ENCODE measurements at places on chromosomes 12 and 14. TPM values are rescaled to one million over a fixed set of nuclear protein-coding genes. Genes with fewer than 3 reads are reported as not detected.

DNA sequence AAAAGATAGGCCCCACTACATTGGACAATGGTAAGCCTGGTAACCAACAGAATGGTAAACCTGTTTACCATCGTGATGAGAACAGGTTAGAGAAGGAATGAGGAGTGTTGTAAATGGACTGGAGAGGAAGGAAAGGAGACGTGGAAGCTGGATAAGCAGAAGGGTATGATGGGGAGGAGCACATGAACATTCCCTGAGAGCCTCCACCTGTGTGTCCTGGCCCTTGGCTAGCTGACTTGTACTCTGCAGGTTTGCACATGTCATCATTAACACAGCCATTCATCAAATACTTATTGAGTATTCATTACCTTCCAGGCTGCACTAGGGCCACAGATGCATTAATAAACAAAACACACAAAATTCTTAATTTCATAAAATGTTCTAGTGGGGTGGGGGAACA, 4.3 kb upstream of the IL26 start:
- no peaks in the 10 kb centered on the region for H3K4me1 ChIP-seq
- no peak overlapping the region for H3K27ac ChIP-seq
- no peak for DNase-seq
- no peak overlapping the region for H3K4me3 ChIP-seq
- H3K36me3 ChIP-seq, result no peaks in the 10 kb centered on the region

TGFB3 gene
- total RNA-seq, result 6.4 TPM

GRCh38 chr14:56135001-56135400, 16.8 kb downstream of the PELI2 start:
- H3K27me3 ChIP-seq, result no peaks in the 10 kb centered on the region
- H3K4me3 ChIP-seq, result no peak overlapping the region
- no peak overlapping the region for H3K27ac ChIP-seq
- no peaks in the 10 kb centered on the region for H3K36me3 ChIP-seq
- H3K4me1 ChIP-seq, result peaks cover 13% of the 10 kb centered on the region

SLC6A15 gene
- total RNA-seq, result not detected

DNA sequence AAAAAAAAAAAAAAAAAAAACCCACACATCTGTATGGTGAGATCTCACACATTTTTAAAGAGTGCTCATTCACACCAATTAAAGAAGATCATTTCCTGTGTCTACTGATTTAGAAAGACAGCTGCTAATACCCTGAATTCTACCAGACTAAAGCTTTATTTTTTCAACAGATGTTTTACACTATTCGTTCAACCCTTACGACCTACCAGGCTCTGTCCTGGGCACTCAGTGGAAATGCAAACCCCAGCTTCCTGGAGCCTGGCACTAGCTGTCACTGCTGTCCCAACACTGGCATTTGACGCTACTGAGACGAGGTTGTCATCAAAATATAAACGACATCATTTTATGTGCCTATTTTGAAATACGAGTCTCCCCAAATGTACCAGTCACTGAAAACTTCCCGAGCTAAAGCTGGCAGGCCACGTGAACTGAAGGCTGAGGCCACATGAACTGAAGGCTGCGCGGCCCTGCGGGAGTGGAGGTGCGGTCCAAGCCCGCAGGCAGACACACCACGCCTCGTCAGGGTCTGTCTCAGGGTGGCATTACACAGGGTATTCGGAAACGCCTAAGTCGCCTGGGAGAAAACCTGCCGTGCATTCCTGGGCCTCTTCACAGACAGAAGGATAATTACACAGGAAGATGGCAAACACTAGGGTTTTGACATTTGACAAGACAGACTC, 27.2 kb downstream of the SLC15A4 start:
- no peaks in the 10 kb centered on the region for H3K4me1 ChIP-seq
- H3K27ac ChIP-seq, result peak overlapping the region; percentile 23
- no peak overlapping the region for H3K4me3 ChIP-seq

GRCh38 chr14:53531730-53532129, 378.6 kb upstream of the DDHD1 start:
- no peak overlapping the region for H3K27ac ChIP-seq
- no peaks in the 10 kb centered on the region for H3K27me3 ChIP-seq
- H3K36me3 ChIP-seq, result no peaks in the 10 kb centered on the region

- H3K4me1 ChIP-seq, result peaks cover 29% of the 10 kb centered on the region
- H3K27me3 ChIP-seq, result no peaks in the 10 kb centered on the region
- peak; percentile 50 for DNase-seq
- no peaks in the 10 kb centered on the region for H3K36me3 ChIP-seq
Measured at GRCh38 chr14:72451054-72451972, 442.6 kb downstream of the DPF3 start.

SERPINA10 gene
- total RNA-seq, result not detected

- no peaks in the 10 kb centered on the region for H3K27me3 ChIP-seq
- no peak overlapping the region for H3K4me3 ChIP-seq
- H3K27ac ChIP-seq, result peak overlapping the region; percentile 90
- DNase-seq, result no peak
- peaks cover 84% of the 10 kb centered on the region for H3K4me1 ChIP-seq
Measured at GRCh38 chr12:56720731-56721151, 4.4 kb downstream of the NACA start.

DNA sequence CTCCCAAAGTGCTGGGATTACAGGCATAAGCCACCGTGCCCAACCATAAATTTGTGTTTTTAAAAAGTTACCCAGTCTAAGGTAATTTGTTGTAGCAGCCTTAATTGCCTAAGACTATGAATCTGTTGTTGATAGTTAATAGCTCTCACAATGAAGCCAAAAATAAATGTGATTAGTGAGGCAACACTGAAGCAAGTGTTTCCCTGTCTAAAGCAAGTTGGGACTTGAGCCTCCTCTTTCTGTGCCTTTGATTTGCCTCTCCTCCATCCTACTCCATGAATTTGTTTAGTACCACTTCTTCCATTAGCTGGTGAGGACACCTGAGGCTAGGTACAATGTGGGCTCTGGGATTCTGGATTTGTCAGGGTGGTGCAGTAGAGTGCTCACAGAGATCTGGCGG, 36.8 kb downstream of the DAAM1 start:
- H3K27me3 ChIP-seq, result no peaks in the 10 kb centered on the region
- peaks cover 15% of the 10 kb centered on the region for H3K4me1 ChIP-seq
- DNase-seq, result no peak
- H3K36me3 ChIP-seq, result no peaks in the 10 kb centered on the region
- H3K4me3 ChIP-seq, result no peak overlapping the region
- H3K27ac ChIP-seq, result no peak overlapping the region

- H3K27ac ChIP-seq, result no peak overlapping the region
- DNase-seq, result no peak
- H3K36me3 ChIP-seq, result peaks cover 4% of the 10 kb centered on the region
Measured at GRCh38 chr12:26712892-26713291, 120.1 kb downstream of the ITPR2 start.
